HFFc6 (cell line): ENCODE measurements at places on chromosomes 6 and 20.

DNA sequence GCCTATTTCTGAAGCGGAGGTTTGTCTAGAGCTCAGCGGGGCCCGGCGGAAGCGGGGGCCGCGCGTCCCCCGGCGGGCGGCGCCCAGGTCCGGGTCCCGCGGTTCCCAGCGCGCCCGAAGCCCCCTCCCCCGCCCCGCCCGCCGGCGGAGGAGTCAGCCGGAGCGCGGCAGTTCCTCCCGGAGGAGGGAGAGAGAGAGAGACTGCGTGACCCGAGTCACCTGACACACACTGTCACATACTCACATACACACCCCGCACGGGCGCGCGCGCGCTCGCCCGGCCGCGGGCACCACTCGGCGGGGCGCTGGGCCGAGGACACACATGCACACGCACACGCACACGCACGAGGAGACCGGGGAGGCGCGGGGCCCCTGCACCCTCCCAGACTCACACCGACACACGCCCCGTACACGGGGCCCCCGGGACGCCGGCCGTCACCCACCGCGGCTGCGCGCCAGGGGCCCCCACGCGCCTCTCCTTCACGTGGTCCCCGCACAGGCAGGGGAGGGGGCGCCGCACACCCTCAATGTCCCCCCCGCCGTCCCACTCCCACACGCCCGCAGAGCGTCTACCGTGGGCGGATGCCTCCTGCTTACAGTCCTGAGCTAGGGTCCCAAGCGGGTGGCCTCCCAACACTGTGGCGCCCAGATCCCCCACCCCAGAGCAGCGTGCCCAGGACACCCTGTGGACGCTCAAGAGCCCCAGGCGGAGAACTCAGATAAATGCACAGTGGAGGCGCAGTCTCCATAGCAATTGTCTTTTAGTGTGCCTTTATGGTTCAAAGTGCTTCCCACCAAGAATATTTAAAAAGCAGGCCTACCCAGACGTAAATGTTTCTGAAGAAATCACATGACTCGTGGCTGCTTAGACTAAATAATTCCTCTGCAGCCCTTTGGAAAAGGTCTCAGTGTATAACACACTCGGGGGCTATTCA is at the start of gene RRAGD:
Gene RRAGD (minus strand): TSS at position 203 of the 935 bp plus-strand sequence. CDS start 280 bp downstream, outside the sequence.
- DNase-seq: no peak

DNA sequence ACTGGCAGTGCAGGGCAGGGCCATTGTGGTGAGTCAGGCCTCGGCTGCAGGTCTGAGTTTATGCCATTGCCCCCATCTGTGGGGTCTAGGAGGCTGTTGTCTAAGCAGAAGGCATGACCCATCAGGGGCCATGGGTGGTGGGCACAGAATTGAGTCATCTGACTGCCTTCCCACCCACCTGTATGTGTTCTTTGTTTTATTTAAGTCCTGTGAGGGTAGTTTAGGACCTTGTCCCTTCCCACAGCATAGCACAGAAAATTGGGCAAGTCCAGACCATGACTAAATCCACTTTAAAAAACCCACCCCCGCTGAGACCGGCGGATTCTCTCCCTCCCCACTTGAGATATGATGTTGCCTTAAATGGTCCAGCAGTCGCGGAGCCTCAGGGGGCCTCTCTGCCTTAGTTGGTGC is 40.3 kb downstream of the ERMARD start:
- no peak for DNase-seq

DNA sequence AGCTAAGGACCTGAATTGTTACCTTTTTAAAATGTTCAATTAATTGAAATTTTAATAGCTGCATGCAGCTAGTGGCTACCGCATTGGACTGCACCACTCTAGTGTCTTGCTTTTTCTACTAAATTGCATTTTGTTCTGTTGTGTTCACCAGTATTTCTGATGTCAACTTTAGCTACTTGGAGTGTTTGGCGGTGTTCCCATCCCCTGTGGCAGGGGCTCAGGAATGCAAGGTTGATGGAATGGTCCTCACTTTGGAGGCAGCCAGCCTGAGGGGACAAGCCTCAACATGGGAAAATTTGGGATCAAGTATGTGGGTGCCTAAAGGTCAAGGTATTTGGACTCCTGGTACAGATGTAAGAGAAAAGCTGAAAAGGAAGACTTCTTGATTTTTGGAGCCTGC is 230.1 kb upstream of the PRND start:
- no peak for DNase-seq

GRCh38 chr6:43800746-43801494 is 30.9 kb downstream of the VEGFA start:
- DNase-seq: no peak

DNA sequence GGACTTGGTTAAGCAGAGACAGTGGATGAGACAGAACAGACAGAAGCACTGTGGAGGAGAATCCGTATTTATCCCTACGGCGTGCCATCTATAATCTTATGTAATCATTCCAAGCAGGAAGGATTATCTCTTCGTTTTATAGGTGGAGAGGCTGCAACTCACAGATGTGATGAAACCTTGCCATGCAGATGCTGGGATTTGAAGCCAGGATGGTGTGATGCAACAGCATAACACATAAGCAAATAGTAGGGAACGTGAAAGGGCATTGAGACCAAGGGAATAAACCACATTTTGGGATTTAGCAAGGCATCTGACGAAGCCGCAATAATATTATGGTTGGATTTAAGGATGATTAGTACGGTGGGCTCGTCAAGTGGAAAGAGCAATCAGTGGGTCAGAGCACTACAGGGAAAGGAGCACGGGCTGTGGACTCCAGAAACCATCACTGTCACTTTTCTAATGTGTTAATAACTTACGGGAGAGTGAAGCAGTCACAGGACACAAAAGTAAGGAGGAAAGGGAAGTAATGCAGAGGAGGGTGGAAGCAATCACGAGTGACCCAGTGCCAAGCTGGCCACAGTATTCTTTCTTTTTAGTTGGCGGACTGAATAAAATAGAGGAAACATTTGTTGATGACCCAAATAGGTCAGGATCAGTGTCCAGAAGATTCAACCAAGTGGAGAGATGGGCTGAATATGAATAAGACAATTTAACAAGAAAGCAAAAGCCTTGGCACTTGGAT is 119.6 kb upstream of the EDN1 start:
- DNase-seq: no peak

- no peak for DNase-seq
Observed at GRCh38 chr20:56378386-56378785, 13.6 kb downstream of the AURKA start.

DNA sequence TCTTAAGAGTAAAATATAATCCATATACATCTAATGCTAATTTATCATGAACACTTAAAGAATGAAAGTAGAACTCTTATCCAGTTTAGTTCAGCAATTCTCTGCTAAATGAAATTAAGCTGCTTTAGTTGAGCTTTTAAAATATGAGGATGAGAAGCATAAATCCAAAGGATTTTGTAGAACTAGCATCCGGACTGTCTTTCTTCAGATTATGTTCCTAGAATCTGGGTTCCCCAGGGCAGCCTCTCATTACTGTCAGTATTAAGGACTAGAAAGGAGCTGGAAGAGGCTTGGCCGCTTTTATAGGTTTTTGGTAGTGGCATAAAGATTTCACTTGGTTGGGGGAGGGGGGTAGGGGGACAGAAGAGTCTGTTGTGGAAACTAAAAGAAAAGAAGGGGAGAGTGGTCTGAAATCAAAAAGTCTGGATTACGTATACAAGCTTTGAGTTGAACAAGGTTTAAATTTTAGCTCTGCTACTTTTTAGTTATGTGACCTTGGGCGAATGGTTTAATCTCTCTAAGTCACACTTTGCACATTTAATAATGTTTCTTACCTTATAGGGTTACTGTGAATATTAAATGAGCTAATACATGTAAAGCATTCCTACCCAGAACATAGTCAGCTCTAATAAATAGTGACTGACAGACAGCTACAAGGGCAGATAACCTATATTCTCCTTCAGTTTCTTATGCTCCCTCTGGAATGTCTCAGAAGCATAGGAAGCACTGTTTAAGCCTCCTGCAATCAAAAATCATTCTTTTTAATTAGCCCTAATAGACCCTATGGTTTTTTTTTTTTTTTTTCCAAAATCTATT is 3.7 kb downstream of the SGK1 start:
- no peak for DNase-seq

- DNase-seq: no peak
Observed at GRCh38 chr6:134436950-134437349, 119.0 kb upstream of the SGK1 start.

GRCh38 chr6:85537055-85537494 is 56.6 kb downstream of the SNX14 start:
- DNase-seq: peak; percentile 8
